Caudate nucleus (tissue), 63 donors: ENCODE measurements at places on chromosomes 13 and 19.

DNA sequence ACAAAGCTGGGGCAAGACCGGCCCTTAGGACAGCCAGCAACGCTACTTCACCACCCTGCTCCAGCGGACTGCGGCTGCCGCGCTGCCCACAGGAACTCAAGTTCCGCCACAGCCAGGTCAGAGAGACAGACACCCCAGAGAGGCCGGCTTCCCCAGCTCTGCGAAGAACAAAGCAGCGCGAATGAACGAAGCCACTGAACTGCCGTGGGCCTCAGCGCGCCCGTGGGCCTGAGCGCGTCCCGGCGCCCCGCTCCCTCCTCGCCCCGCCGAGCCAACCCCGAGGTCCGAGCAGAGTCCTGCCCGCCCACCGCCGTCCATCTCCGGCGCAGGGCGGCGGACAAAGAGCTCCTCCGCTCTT is 158.4 kb downstream of the RNF17 start:
- DNase-seq: peak; percentile 55

- peak; percentile 21 for DNase-seq
Measured at GRCh38 chr19:50202386-50202785, 1.0 kb upstream of the MYH14 start.

- DNase-seq: no peak
Measured at GRCh38 chr13:48539550-48539949, 6.7 kb upstream of the RCBTB2 start.

DNA sequence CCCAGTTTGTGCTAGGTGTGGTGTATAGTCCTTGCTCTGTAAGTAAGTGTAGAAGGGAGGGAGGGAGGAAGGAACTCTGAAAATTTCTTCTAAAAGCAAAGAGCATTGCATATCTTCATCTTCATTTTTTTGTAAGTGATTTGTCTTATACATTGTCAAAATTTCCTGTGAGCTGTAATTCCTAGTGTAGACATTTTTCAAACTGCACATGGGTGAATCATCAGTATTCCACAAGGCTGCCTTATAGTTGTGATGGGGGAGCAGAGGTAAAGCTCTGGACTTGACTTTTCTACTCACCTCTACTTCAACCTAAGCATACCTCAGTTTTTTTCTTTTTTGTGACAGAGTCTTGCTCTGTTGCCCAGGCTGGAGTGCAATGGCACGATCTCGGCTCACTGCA is 86.9 kb downstream of the CDK8 start:
- no peak for DNase-seq

DNA sequence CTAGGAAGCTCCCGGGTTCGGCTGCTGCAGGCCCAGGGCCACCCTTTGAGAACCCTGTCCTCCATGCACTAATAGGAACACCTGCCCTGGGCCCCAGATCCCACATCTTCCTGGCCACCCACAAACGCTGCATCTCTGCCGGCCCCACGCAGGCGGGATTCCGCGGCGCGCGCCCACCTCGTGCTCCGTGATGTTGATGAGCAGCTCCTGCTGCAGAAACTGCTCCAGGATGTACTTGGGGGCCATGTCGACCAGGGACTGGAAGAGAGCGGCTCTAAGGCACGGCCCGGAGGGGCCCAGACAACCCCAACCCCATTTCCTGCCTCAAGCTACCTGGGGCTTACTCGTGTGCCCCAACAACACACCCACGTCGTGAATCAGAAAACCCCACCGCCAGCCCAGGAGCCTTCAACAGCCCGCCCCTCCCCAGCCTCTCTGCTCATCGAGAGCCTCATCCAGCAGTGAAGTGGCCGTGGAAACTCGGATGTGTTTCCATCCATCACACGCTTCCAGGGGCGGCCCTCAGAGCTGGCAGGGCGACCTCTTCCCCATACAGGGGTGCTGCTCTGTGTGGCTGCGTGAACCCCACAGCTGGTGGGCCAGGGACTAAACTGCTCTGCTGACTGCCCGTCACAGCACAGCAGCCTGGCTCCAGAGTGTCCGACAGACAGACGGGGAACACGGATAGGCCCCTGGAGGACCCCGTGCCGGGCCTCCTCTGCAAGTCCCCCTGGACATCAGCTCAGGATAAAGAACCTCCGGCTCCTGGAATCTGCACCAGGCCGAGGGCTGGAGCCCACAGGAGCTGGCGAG is 4.2 kb downstream of the POLR2E start:
- DNase-seq: no peak

DNA sequence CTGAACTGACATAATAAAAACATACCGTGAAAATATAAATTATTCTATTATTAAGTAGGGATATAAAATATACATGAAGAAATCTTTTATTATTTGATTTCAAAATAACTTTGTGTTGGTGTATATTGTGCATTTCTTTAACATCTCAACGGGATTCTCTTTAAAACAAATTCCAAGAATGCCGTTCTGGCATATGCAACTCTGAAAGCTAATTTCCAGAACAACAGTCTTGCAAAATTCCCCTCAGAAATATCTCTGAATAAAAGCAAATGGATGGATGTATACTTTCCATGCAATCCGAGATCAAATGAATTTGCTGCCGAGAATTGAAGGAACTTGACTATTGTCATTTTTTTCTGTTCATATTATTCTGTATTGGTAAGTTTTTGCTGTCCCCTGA is 1579.8 kb downstream of the PCDH9 start:
- no peak for DNase-seq

- peak; percentile 25 for DNase-seq
Measured at GRCh38 chr19:574658-575526, 2.5 kb downstream of the BSG start.

DNA sequence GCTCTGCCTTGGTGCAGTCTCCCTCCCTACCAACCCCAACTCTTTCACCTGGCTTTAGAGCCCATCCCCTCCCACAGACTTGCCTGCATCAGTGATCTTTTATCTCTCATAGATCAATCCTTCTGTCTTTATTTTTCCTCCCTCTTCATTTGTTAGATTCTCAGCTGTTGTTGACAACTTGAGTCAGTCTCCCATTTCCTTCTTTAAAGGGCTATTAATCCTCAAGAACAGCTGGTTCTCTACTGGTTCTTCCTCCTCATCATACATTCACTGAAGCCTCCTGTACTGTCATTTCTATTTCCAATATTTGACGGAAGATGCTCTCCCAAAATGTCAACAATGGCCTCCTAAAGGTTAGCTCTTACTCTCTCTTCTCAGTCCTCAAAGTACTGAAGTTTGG is 408.2 kb downstream of the TBC1D4 start:
- DNase-seq: no peak

GRCh38 chr13:73778242-73778864 is 355.9 kb downstream of the KLF12 start:
- no peak for DNase-seq

GRCh38 chr13:113962386-113962785 is 11.5 kb downstream of the C13orf46 start:
- DNase-seq: no peak

DNA sequence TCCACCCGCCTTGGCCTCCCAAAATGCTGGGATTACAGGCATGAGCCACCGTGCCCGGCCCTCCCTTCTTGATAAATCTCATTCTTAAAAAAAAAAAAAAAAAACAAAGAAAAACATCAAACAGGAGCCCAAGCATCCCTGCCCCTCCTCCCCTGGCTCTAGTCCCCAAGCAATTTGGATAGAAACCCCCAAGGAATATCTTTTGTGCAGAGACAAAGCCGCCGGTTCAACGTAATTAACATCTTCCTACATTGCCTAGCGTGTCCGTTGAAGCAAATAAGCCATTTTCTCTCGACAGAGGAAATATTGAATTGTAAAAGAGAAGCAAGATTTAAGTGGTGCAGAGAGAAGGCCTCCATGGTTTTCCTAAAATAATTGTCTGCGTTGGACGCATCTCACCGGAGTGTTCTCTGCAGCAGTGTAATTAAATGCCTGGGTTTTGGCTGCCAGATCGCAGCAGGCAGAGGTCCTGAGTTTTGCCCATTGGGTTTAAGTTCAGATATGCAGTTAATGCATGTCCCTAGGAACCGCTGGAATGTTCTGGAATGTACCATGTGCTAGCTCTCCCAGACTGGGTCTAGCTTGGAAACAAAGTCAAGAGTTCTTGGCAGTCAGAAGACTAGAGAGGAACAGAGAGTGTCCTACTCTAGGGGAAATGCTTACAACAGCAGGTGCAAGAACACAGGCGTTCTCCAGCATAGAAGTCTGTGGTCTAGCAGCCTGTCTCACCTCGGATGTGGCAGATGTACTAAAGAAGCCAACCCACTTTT is 30.8 kb downstream of the PIN1 start:
- no peak for DNase-seq

DNA sequence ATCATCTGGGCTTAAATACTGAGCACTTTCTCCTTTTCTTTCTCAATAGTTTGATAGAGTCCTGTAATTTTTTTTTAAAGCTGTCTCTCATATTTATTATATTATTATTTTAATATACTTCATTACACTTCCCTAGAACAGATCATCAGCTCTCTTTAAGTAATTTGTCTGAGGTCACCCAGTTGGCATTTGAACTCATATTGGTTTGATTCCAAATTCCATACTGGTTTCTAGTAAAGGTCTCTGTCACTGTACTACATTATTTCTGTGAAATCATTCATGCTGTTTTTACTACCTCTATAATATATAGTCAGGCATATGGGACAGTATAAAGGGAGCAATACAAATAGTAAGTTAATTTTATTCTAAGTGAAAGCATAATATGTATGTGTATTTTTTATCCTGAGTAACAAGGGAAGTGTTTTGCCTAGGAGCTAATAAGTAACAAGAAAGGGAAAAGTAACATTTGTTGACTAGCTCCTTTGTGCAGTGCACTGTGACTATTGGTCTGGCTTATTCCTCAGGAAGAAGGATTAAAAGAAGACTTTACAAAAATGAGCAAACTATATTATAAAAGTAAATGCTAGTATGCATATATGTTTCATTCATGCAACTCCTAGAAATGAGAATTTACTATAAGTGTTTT is 14.3 kb downstream of the LPAR6 start:
- DNase-seq: no peak

DNA sequence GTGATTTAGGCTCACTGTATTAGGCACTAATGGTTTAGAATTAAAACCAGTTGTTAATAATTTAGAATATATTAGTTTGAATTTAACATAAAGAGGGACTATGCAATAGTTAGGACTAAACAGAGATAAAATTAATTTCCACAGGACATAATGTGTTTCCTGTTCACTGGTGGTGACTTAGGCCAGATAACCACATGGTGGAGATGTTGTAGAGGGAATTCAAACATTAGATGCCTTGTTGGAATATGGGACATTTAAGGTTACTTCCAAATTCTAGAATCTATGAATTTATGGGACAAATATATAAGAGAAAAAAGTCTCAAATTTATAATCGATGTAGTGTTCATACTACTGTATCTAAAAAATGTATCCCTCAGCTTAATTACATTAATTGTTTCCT is 615.5 kb upstream of the KLHL1 start:
- no peak for DNase-seq

- no peak for DNase-seq
Measured at GRCh38 chr19:16337809-16338469, 13.3 kb downstream of the KLF2 start.

DNA sequence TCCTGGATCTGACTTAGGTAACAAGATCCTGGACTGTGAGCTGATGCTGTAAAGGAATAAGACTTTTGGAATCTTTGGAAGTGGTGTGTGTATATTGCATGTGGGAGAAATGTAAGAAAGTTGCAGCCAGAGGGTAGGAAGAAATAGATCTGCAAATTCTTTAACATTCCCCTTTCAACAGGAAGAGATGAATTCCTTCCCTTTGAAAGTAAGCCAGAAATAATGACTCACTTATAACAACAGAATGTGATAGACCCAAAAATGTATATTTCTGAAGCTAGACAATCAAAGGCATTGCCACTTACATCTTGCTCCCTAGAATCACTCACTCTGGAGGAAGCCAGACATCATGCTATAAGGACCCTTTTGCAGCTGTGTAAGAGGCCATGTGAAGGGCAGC is 9.8 kb upstream of the SIAH3 start:
- no peak for DNase-seq

DNA sequence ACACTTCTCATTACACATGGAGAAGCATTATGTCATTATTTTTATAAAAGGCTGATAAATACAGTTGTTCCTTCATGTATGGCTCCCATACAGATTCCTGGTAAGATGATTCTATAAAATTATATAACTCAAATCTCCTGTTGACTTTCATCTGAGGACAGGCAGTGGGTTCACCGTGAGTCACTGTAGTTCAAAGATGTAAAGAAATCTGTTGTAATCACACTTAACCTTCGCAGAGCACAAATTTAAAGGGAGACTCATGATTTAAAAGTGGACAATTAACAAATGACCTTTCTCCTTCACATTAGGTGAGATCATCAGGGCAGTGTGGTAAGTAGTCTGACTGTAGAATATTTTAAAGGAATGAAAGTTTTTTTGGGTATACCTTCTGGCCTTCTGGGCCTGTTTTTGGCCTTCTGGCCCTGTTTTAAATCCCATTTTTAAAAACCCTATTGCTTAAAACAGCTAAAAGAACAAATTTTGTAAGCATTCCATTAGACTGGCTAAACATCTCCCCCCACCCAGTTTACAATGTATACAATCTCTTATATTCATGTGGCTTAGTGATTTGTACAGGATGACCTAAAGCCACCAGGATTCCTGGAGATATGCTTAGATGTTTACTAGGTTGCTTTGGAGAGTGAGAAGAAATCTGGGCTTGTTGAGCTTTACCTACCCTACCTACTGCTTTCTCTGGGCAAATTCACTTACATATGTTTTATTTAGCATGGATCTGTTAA is 171.2 kb downstream of the ITGBL1 start:
- DNase-seq: no peak

DNA sequence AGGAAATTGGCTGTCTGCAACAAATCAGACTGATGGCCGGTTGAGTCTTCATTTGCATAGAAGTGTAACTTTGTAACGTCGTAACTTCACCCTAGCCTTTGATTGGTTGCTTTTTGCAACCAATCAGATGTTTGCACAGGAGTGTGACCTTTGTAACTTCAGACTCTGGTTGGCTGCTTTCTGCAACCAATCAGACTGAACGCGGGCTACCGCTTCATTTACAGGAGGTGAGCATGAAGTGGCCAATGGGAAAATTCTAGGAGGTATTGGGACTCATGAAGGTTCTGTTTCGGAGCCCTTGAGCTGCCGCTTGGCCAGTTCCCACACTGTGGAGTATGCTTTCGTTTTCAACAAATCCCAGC is 441 bp upstream of the ZNF559 start:
- peak; percentile 74 for DNase-seq

DNA sequence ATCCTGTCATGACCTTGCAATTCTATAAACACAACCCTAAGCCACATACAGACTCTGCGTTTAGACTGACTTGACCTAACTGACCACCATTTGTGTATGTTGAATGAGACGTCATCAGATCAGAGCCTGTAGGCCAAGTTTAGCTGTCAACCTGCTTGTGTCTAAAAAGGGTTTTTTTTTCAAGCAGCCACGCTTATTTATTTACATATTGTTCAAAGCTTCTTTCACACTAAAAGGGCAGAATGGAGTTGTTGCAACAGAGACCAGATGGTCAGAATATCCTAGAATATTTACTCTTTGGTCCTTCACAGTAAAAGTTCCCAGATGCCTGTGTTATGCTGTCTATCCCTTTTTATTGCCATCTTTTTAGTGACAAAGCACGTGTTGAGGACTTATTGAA is 307.7 kb upstream of the SLC10A2 start:
- DNase-seq: no peak

- no peak for DNase-seq
Measured at GRCh38 chr13:63024458-63024857, 1608.8 kb upstream of the PCDH20 start.
